ENCODE measurements at places on chromosomes 6 and 20.

DNA sequence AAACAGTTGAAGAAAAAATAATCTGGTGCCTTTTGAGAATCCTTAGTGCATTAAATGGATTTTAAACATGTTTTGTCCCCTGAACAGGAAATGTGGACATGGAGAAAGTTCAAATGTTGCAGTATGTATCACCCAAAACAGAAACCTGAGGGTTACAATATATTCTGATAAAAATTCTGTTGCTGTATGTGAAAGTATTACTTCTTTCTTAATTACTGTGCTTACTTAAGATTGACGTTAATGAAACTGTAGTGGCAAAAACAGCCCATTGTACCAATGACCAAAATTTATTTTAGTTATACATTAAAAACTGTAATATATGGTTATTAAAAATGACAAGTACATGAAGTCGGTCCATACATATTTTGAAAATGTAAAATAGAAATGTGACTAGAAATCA, 100.6 kb downstream of the PRDM1 start:
- no peak for DNase-seq

- no peak for DNase-seq
Observed at GRCh38 chr6:111439171-111439570, 43.8 kb downstream of the REV3L start.

- no peak for DNase-seq
Observed at GRCh38 chr6:111798281-111798725, 74.9 kb downstream of the FYN start.

GRCh38 chr20:3068986-3069900, 2.2 kb upstream of the OXT start:
- no peak for DNase-seq

DNA sequence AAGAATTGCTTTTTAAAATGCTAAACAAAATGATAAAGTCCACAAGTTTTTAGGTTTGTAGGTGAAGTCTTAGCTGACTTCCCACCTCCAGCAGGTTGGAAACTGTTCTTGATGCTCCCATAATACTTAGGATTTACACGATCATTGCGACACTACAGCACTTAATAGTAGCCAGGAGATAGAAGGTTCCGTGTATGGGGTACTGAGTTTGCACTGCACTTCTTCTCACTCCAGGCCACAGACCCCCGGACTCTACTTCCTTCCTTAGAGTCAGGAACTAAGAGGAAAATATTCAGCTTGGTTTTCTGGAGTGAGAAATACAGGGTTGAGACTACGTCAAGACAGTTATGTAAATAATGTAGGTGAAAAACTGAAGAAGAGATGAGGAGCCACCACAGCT, 56.1 kb upstream of the SGK1 start:
- no peak for DNase-seq

DNA sequence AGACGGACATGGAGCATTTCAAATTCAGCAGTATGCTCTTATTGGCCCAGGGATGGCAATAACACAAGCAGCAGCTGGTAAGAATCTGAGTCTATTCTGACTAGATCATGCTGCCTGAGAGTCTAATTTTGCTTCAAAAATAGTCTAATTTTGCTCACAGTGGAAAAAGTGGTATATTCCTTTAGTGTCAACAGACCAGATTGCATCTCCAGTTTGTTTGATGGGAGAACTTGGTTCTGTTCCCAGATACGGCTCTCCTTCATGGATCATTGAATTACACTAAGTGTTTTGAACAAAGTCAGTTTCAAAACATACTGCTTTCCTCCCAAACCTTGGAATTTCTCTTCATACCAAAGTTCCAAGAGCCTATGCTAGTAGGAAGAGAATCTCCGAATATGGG, 586.1 kb downstream of the RNF144B start:
- DNase-seq, result no peak
